SW 1271 (cell line): ENCODE measurements at places on chromosomes 1 and 21.

GRCh38 chr1:27598902-27599528 lies 4.9 kb downstream of the AHDC1 start:
- no peak for DNase-seq

- no peak for DNase-seq
These were observed 107.2 kb downstream of the C1orf21 start for GRCh38 chr1:184493987-184494388.

- DNase-seq: no peak
These were observed 96.7 kb upstream of the TMPRSS2 start for GRCh38 chr21:41604583-41605041.

DNA sequence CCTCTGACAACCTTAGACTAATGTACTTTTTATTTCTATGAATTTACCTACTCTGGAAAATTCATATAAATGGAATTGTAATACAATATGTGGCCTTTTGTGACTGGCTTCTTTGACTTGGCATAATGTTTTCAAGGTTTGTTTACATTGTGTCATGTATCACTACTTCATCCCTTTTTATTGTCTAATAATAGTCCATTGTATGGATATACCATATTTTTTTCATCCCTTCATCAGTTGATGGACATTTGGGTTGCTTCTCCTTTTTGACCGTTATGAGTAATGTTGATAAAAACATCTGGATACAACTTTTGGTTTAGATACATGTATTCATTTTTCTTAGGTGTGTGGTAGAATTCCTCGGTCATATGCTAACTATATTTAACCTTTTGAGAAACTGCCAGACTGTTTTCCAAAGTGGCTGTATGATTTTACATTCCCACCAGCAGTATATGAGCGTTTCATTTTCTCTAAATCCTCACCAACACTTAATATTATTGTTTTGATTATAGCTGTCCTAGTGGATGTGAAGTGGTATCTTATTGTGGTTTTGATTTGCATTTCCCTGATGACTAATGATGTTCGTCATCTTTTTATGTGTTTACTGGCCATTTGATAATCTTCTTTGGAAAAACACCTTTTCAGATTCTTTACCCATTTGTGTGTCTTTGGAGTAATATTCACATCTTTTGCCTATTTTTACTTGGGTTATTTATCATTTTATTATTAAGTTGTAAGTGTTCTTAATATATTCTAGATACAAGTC lies 3.5 kb downstream of the RO60 start:
- no peak for DNase-seq

DNA sequence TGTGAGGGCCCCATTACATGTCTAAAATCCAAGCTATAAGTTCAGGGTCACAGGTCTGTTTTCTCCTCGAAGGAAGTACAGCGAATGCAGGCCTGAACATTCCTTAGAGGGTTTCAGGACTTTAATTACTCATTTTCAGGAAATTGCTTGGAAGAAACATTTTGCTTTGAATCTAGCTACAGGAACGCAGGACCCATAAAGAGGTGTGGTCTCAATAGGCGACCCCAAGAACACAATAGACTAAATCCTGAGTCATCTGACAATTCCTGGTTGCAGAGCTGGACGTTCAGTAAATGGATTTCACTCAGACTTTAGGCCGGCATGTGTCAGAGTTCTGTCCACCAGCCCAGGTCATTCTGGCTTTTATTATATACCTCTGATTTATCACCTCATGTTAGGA lies 1.0 kb upstream of the ERG start:
- no peak for DNase-seq

DNA sequence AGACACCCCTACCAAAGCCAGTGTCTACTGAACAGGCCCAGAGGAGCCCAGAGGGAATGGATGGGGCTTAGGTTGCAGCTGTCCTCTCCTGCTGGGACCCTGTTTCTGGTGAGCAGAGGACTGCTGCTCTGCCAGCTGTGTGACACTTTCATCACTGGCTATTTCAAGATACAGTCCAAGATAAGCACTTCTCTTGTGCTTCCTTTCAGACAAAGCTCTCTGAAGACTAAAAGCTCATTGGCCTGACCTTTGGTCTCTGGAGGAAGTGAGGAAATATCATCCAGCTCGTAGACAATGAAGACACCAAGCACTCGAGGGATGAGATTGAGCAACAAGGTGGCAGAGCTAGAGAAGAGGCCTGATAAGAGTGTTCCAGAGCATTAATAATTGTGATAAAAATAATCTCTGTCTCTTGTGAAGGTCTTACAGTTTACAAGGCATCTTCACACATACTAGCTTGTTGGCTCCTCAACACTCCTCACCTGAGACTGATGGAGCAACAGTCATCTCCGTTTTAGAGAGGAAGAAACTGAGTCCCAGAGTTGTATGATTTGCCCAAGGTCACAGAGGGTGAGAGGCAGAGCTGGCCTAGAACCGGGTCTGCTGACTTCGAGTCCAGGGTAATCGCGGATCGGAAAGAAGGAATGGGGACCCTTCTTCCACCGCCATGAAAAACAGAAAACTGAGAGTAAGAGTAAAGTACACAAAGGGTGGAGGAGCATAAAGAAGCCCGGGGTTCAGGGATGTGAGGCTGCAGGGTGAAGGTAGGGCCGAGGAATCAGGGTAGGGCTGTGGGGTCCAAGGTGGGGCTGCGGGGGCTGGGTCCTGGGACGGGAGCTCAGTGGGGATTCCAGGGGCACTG lies 666 bp downstream of the PAFAH2 start:
- no peak for DNase-seq

DNA sequence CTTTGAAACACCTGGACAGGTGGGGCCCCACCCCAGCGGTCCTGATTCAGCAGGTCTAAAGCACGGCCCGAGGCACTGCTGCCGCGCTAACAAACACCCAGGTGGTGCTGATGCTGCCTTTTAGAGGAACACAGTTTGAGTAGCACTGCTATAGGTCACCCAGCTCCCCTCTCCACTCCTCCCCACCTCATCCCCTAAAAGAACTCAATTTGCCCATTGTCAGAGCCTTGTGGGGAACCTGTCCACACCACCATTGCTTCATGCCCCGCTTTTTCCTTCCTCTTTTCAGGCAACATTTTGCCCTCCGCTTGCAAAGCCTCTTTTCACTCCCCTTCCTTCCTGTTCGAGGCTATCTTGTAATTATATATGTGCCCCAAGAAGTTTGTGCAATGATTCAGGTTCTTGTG lies 26.2 kb upstream of the PADI4 start:
- no peak for DNase-seq

DNA sequence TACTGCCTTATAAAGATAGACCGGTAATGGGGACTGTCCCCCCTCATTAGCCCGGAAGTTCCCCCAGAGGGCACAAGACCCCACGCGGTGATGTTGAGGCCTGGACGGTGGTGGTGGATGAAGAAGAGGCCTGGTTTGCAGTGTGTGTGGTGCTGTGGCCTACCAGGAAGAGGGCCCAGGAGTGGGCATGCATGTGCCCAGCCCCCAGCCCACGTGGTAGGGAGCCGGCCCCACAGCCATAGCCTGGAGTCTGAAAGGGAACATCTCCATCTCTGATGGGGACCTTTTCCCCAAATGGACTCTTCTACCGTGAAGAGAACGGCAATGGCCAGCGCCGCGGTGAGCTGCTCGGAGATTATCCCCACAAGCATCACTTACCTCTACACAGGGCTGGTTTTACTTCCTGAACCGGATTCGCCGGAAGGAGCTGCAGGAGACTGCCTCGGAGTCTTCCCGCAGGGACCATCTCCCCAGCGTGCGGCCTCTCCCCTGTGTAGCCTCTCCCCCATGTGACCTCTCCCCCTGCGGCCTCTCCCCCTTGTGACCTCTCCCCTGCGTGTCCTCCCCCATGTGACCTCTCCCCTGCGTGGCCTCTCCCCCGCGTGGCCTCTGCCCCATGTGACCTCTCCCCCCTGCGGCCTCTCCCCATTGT lies 20.6 kb downstream of the RRP1 start:
- DNase-seq: no peak

- no peak for DNase-seq
These were observed 12.4 kb upstream of the PRDM16 start for GRCh38 chr1:3056641-3057040.

- DNase-seq: no peak
These were observed 21.9 kb upstream of the GPR157 start for GRCh38 chr1:9150582-9151327.

DNA sequence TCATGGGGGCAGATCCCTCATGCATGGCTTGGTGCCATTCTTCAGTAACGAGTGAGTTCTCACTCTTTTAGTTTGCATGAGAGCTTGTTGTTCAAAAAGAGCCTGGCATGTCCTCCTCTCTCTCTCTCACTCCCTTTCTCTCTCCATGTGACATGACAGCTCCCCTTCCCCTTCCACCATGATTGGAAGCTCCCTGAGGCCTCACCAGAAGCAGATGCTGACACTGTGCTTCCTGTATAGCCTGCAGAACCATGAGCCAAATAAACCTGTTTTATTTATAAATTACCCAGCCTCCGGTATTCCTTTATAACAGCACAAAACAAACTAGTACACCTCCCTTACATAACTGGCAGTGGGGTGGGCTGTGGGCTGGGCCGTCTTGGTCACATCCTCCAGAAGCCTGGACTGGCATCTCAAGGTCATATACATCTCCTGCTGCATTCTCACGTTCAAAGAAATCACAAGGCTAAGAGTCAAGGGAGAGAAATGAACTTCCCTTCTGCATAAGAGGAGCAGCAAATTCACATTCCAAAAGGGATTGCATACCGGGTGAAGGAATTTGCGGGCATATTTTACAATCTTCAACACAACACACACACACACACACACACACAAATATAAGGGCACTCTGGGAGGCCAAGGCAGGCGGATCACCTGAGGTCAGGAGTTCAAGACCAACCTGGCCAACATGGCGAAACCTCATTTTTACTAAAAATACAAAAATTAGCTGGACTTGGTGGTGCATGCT lies 2.3 kb upstream of the CCSAP start:
- peak; percentile 2 for DNase-seq

GRCh38 chr1:203130358-203130985 lies 2.9 kb downstream of the ADORA1 start:
- DNase-seq: no peak

DNA sequence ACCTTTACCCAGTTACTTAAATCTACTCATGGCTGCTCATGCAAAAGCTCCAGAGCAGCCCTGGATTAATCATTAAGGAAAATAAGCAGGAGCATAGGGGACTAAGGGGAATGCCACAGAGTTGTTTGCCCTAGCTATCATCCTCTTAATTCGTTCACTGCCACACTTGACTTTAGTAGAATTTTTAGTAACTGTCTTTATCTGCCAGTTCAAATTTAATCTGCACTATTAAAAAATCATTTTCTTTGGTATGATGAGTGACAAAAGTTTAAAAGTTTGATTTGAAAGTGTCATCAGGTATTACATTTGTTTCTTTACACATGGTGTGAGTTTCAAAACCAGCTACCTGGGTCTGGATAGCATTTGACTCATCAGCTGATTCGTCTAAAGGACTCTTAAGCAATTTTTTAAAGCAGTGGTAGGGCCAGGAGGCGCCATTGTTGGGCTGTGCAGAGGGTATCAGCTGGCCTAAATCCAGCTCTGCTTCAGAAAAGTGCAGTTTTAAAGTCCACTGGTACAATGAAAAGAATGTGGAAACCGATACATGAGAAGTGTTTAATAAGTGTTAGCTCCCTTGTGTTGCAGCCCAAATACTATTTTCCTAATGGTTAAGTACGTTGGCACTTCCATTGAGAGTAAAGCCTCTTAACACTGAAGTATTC lies 69.9 kb upstream of the DR1 start:
- no peak for DNase-seq

GRCh38 chr1:209095627-209096595 lies 487.6 kb upstream of the CAMK1G start:
- peak; percentile 37 for DNase-seq

DNA sequence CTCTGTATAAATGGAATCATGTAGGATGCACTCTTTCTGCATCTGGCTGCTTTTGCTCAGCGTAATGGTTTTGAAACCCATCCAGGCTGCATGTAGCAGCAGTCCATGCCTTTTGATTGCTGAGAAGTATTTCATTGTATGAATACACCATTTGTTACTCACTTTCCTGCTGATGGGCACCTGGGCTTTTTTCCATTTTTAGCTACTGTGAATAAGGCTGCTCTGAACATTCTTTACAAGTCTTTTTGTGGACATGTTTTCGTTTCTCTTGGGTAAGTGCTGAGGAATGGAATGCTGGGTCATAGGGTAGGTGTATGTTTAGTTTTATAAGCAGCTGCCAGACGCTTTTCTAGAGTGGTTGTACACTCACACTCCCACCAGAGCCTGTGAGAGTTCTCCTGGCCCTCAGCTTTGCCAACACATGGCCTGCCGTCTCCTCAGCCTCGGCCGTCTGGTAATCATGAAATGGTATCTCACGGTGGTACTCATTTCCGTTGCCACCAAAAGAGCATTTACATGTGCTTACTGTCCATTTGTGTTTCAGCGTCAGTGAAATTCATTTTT lies 22.7 kb downstream of the SLX9 start:
- DNase-seq: no peak

DNA sequence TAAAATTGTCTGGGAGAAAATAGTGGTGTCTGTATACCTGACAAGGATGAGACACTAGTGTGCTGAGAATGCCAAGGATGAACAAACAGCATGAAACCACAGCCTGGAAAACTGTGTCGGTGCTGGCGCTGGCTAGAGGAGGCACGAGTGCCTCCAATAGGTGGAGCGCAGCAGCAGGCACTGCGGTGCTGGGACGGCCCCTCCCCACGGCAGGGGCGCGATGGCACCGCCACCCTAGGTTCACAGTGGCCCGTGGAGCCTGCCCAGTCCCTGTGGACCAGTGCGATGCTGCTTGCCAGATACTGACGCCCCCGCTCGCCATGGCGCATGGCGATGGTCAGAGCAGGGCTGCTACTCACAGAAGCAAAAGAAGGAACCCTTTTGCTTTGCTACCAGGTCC lies 6.8 kb downstream of the CFAP410 start:
- no peak for DNase-seq

GRCh38 chr1:107976431-107976830 lies 11.5 kb upstream of the VAV3 start:
- no peak for DNase-seq

- DNase-seq: no peak
These were observed 347.9 kb downstream of the LTN1 start for GRCh38 chr21:28644762-28645161.

GRCh38 chr1:97599447-97599846 lies 321.4 kb downstream of the DPYD start:
- no peak for DNase-seq

DNA sequence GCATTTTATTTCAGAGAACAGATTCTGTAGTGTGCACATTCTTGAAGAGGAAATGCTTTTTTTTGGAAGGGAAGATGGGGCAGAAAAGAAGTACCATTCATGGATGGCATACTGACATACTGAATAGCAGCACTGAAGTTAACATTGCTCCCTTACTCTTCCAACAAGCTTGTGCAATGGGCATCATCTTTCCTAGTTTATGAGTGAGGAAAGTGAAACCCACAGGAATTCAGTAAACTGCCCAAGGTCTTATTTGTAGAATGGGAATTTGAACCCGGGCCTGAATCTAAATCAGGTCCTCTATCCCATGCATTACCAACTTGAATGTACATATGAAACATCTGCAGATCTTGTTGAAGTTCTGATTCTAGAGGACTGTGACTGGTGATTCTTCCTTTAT lies 215.7 kb upstream of the FGGY start:
- DNase-seq: no peak

DNA sequence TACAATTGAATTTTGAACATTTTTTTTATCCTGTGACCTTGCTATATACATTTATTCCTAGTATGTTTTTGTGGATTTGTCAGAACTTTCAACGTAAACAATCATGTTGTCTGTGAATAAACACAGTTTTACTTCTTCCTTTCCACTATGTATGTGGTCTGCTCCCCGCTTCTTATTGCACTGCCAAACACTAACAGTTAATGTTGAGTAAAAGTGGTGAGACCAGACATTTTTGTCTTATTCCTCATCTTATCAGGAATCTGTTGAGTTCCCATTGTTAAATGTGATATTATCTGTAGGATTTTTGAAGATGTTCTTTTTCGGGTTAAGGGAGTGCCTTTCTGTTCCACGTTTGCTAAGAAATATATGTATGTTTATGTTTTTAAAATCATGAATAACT lies 45.9 kb downstream of the CAMSAP2 start:
- DNase-seq: no peak
